ENCODE measurements at places on chromosomes 3 and 15.

- DNase-seq, result no peak
Observed at GRCh38 chr3:124447845-124448244, 282.4 kb upstream of the UMPS start.

DNA sequence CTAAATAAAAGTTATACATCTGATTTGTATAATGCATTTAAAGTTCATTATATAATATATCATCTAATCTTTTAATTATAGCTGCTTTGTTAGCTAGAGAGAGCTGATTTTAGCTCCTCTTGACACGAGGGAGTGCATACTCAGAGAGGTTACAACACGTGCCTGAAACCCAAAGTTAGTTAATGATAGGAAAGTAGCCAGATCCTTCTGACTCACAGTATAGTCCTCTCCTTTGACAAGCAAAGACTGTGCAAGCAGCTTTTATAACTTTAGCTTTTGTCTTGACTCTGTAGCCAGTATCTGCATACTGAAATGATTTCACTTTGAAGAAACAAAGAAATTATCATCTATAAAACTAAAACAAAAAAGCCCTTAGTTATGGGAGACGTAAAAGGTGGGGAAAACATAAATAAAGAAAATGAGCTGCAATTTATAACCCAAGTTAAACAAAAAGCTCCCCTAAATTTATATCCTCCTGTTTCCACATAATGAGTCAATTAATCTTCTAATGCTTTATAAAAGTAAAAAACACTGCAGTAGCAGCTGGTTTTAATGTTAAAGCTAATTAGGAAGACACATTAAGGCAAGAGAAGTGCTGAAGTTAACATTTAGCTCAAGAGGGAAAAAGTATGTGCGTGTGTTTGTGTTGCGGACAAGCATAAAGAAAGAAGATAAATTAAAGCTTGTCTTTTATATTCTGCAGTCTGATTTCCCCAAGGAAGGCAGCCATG lies 13.1 kb downstream of the GABRR3 start:
- no peak for DNase-seq

DNA sequence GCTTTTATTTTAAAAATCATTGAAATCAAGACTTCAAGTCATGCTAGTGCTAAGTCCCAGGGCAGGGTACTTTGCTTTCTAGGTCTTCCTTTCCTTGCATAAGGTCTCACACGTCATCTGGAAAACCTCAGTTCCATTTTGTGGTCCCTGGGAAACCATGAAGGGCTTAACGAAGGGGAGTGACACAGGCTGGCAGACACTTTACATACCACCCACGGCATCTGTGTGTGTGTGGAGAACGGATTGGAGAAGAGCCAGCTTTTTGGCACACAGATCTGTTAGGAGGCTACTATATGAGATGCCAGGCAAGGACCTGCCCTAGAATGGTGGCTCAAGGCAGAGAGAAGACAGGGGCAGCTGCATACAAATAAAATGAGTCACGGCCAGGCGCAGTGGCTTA lies 107.5 kb upstream of the NSMCE3 start:
- no peak for DNase-seq

GRCh38 chr3:113002037-113002436 lies 11.3 kb downstream of the GTPBP8 start:
- no peak for DNase-seq

DNA sequence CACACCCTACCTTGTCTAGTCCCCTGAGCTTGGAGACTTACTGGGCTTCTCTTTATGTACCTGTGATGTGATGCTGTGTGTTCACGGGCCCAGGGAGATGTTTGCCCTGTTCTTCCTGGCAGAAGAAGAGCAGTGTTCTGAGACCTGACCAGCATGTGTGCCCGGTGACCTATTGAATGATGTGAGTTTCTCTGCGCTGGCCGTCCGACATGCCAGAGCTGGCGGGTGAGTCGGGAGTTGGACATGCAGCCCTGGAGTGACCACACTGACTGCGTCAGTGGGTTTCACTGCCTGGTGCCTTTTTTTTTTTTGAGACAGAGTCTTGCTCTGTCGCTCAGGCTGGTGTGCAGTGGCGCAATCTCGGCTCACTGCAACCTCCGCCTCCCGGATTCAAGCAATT lies 42.3 kb downstream of the CGNL1 start:
- DNase-seq, result no peak

- DNase-seq, result no peak
Observed at GRCh38 chr3:178010306-178010705, 525.9 kb upstream of the KCNMB2 start.

- DNase-seq, result no peak
Observed at GRCh38 chr15:35932531-35932930, 386.6 kb upstream of the DPH6 start.

GRCh38 chr3:152270937-152271336 lies 2.2 kb downstream of the MBNL1 start:
- no peak for DNase-seq

- DNase-seq, result no peak
Observed at GRCh38 chr3:179750720-179751328, 98.0 kb downstream of the USP13 start.

DNA sequence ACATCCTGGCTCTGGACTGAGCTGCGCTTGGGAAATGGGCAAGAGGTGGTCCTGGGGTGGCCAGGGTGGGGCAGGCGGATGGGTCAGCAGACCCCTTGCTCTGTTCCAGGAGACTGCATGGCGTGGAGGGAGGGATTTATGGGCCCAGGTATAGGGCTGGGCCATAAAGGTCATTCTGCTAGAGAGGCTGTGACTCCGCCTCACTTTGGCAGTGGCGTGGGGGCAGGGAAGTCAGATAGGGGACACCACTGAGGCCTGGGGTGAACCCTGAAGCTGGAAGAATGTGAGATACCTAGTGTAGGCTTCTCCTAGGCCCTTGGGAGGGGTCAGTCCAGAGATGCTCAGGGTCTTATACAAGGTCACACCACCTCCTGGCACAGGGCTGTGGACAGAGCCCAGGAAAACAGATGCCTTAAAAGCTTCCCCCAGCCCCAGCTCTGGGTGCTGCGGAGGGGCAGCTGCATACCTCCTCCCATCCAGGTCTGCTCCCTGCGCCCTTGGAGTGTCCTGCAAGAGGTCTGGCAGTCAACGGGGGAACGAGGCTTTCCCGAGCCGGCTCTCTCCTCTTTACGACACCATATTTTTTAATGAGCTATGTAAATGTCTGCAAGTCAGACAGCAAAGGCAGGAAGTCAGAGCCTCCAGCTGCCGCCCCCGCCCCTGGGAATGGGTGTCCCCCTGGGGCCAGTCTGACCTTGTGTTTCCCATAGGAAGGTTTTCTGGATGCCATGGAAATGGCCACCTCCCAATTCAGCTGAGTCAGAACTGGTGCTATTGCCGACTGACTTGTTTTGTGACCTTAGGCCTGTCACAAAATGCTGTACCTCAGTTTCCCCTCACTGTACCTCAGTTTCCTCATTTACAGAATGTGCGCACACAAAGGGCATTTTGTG lies 26.3 kb downstream of the LINGO1 start:
- DNase-seq, result no peak
